ENCODE measurements at places on chromosomes 2 and 18.

- no peak for DNase-seq
Observed at GRCh38 chr18:12377556-12378197, 650 bp upstream of the AFG3L2 start.

DNA sequence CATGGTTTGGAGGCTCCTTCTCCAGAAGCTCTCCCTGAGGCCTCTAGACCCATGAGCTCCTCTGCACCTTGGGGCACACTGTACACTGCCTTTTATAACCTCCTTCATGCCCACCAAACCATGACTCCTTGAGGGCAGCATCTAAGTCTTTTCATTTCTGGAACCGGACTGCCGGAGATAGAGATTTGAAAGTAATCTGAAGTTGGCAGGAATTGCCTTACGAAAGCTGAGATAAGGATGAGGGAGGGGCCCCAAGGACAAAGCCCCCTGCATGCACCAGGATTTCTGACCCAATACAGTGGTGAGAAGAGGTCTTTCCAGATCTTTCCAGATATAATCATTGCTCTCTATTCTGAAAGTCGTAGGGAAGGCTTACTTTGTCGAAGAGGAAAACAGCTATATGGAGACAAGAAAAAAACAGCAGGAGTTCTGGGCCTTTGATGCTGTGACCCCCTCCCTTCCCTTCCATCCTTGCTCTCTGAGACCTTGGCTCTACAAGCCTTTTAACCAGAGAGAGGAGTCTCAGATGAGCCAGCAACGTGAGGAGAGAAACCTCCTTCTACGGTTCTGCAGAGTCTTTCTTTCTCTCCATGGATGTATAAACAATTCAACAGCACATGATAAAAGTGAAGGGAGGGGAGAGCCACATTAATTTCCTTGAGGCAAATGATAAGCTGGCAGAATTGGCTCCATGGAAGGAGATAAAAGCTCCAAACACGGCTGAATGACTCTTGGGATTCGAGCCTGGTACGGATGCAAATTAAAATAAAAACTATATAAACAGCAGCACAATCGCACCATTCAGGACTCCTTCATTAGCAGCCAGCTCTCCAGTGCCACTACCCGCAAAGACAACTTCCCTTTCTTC is 88.0 kb upstream of the RTN4 start:
- no peak for DNase-seq

DNA sequence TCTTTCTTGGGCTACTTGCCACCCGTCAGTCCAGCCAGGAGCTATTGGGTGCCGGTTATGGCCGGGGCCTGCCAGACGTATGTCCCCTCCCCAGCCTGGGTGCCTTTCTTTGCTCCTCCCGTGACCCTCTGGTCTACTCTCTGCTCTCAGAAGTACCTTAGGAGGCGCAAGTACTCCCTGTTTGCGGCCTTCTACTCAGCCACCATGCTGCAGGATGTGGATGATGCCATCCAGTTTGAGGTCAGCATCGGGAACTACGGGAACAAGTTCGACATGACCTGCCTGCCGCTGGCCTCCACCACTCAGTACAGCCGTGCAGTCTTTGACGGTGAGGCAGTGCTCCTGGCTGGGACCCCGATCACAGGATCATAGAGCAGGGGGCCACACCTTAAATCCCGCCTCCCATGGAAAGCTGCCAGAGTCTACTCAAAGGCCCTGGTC is 99.5 kb downstream of the DYSF start:
- DNase-seq = no peak

GRCh38 chr2:229650901-229651300 is 63.5 kb downstream of the DNER start:
- no peak for DNase-seq

GRCh38 chr2:31246184-31246852 is 12.4 kb downstream of the EHD3 start:
- peak; percentile 18 for DNase-seq

- DNase-seq = no peak
Observed at GRCh38 chr18:35085450-35086380, 44.5 kb downstream of the MAPRE2 start.

- DNase-seq = peak; percentile 28
Observed at GRCh38 chr18:8333961-8334360, 275.3 kb upstream of the RAB12 start.

GRCh38 chr2:50687327-50687726 is 344.6 kb downstream of the NRXN1 start:
- no peak for DNase-seq

DNA sequence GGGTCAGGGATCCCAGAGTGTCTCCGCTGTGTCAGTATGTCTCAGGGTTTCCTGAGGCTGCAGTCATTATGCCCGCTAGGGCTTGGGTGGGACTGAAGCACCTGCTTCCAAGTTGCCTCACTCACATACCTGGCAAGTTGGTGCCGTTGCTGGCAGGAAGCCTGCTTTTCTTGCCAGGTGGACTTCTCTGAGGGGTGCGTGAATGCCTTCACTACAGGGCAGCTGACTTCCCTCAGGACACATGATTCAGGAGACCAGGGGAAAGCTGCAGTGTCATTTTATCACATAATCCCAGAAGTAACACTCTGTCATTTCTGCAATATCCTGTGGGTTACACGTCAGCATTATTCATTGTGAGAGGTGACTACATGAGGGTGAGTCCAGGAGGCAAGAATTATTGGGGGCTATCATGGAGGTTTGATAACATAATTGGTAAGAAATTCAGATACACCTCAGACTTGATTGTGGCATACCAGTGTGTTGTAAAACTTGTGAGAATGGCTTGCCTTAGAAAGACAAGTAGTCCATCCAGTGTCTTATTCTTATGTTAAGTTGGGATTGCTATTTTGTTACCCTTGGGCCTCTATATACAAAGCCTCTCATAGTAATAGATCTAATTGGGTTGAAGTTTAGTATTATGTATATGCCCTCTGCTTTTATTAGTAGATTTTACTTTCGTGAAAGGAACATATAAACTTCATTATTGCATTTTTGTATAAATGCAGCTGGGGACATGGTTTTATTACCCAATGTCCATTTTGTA is 44.1 kb downstream of the NEDD4L start:
- no peak for DNase-seq

GRCh38 chr2:27687232-27687631 is 23.5 kb downstream of the SLC4A1AP start:
- no peak for DNase-seq

GRCh38 chr2:55887351-55887750 is 36.2 kb downstream of the EFEMP1 start:
- DNase-seq = no peak

DNA sequence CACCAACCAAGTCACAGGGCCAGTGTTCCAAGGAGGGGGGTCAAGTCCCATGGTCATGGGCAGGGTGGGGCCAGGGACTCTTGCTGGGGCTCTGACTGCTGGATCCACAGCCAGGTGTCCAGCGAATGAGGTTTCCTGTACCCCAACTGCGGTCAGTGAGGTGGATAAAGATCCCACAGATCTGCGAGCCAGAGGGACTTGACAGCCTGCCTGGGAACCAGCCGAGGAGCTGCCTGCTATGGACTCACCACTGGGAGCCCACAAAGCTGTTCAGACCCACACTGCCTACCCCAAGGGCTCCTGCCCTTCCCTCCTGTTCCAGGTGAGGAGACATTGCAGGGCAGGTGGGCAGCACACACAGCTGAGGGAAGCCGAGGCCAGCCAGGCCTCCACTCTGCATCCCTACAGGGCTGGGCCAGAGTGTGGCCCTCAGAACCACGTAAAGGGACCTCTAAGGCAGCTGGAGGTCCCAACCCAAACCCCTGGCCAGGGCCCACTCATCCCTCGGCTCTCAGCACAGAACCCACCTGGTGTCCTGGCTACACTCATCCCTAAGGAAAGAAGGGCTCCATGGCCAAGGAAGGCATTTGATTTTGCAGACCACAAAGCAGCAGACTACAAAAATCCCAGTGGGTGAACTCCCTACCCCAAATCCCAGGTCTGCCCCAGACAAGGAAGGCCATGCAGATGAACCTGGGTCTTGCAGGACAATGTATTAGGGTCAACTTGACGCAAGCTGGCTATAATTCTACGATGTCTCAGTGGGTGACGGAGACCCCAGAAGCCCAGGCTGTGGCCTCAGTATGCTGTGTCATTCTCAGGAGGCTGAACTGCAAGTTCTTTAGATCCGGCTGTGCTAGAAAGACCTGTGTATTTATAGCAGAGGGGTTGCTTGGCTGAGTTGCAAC is 209.2 kb downstream of the MGAT5 start:
- DNase-seq = no peak

- DNase-seq = no peak
Observed at GRCh38 chr2:123692121-123692520, 333.0 kb upstream of the CNTNAP5 start.

DNA sequence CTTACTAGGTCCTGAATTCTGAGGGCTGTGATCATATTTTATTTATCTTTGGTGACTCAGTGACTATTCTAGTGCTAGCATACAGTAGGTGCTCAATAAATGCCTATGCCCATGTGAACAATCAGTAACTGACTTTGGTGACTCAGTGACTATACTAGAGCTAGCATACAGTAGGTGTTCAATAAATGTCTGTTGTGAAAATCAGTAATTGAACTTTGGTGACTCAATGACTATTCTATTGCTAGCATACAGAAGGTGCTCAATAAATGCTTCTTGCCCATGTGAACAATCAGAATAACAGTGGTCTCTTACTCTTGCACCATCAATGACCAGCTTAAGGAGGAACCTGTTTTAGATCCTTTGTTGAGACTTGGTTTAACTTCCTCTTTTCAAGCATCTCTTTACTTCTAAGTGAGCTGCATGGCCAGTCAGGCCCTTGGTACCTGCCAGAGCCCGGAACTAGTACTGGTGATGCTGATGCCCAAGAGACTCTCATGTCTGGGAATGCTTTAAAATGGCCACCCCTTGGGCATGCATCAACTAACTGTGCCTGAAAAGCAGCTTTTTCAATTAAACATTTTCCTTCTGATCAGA is 214.9 kb upstream of the SPRED2 start:
- no peak for DNase-seq

- DNase-seq = no peak
Observed at GRCh38 chr18:23458830-23459529, 5.9 kb downstream of the RIOK3 start.

DNA sequence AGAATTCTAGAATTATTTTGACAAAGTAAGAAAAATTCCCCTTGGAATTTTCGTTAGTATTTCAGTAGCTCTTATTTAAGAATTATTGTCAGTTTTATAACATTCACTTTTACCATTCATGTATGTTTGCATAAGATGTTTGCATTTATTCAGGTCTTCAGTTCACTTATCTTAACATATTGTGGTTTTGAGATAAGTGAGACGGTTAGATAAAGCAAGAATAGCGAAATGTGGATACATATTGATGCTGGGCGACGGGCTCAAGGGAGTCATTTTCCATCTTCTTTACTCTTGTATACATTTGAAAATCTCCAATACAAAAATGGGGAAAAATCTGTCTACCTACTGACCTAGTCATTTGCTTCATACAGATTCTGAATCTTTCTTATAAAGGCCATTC is 156.7 kb upstream of the HDAC4 start:
- DNase-seq = no peak

DNA sequence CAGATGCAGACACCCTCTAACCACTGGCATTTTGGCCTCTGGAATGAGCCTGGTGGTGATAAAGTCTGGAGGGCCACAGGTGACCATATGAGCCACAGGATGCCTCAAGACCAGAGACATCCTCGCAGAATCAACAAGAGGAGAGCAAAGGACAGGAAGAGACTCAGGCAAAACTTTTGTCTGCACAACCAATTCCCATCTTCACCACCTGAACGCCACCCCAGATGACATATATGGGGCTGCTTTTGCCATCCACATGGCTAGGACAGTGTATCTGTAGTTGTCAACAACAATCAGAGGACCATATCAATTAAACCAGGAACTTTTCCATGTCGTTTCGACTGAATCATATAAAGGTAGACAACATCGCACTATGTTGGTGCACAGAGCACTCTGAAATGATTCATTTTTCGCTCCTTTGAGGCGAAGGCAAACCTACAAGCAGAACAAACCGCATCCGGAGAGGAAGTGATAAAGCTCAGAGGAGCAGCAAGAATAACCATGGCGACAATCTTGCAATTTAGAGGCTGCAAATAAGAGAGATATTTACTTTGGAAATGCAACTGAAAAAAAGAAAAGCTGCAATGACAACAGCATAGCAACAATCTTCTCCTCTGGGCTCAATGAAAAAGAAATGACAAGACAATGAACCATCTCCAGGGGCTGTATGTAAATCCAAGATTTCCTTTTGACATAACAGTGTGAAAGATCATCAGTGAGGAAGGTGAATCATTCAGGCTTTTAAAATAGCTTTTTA is 204.5 kb downstream of the ARL4C start:
- DNase-seq = no peak
